ENCODE measurements at places on chromosomes 3 and 15.

- DNase-seq: no peak
These were observed 28.2 kb downstream of the CLEC3B start for GRCh38 chr3:45054196-45054857.

GRCh38 chr15:64991536-64992135 lies 1.9 kb upstream of the SPG21 start:
- no peak for DNase-seq

DNA sequence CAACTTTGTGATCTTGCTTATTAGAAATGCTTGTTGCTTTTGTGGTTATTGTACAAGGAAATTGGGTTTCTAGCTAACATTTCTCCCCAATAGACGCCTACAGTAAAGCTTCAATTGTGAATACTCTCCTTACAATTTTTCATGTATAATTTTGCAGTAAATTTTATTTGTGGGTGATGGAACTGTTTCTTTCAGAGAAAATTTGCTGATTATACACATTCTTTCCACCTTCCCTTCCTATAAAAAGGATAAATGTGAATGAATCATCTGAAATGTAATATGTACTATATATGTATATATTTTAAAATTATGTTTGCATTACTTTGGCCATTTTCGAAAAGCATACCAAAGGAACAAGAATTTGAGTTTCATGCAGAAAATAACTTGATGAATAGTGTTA lies 162.7 kb upstream of the CRBN start:
- DNase-seq: no peak

DNA sequence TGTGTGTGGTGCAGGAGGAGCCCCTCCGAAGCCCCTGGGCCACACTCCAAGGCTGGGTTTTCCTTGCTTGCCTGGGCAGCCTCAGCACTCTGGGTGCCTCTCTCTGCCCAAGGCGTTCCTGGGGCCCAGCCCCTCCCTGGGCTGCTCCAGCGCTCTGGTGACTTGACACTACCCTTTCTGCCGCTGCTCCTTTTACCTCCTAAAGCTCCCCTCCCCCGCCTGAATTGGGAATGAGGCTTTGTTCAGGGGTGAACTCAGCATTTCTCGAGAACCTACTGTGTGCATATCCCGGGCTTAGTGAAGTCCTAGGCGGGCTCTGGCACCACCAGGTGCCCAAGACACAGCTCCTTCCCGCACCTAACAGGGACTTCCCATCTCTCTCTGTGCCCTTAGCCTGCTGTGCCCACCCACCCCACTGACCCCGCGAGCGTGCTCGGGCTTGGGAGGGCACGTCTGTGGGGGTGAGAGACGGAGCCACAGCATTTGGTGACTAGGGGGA lies 1.2 kb upstream of the BAHD1 start:
- no peak for DNase-seq

- no peak for DNase-seq
These were observed 101.1 kb upstream of the BOC start for GRCh38 chr3:113110267-113110666.

- no peak for DNase-seq
These were observed 26.5 kb downstream of the WDR53 start for GRCh38 chr3:196541684-196542445.

DNA sequence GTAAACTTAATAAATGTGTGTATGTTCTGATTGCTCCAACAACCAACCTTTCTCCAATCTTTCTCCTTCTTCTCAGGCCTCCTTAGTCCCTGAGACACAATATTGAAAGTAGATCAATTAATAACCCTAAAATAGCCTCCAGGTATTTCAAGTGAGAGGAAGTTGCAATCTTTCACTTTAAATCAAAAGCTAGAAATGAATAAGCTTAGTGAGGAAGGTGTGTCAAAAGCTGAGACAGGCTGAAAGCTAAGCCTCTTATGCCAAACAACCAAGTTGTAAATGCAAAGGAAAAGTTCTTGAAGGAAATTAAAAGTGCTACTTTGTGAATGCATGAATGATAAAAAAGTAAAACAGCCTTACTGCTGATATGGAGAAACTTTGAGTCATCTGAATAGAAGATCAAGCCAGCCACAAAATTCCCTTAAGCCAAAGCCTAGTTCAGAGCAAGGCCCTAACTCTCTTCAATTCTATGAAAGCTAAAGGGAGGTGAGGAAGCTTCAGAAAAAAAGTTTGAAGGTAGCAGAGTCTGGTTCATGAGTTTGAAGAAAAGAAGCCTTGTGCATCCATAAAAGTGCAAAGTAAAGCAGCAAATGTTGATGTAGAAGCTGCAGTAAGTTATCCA lies 38.6 kb downstream of the CCDC80 start:
- DNase-seq: no peak

DNA sequence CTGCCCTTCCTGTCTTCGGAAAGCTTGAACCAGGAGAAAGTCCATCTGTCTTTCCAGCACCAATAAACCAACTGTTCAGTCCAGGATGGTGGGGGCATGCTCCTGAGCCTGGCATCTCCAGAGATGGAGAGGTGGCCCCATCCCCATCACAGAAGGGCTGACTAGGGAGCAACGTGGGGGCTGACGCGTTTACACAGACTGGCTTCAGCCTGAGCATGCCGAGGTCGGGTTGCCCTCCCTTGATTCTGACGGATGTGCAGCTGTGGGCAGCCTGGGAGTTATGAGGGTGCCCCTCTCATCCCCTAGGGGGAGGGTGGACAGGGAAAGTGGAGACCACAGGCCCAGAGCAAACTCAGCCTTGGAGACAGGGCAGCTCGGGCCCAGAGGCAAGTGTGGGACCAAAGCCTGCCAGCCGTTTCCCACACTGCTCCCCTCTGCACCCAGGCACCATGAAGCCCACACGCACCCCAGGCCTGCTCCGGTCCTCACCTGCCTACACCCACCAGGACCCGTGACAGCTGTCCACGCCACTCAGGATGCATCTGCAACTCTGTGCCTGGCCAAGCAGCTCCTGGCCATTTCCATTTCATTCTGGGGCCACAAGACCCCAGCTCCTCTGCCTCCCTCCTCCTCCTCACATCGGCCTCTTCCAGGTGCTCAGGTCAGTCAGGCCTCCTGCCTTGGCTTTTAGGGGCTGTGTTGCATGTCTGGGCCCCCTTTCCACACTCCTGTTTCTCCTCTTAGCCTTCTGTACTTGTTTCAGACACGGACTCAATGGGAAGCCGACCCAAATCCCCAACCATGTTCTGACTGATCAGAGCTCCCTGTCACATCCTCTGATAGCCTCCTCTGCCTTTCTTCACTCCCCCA lies 48.2 kb upstream of the SLC41A3 start:
- DNase-seq: no peak

DNA sequence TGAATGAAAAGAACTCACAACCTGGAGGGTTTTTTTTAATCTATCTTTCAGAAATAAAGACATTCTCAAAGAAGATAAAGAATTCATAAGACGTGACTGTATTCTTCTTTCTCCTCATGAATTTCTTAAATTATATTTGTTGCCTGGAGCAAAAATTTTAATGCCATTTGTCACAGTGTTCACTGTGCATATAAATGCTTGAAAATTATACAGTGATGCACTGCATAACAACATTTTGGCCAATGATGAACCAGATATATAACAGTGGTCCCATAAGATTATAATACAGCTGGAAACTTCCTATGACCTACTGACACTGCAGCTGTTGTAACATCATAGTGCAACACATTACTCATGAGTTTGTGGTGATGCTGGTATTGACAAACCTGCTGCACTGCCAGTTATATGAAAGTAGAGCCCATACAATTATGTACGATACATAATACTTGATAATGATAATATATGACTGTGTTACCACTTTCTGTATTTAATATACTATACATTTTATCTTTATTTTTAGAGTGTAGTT lies 67.3 kb downstream of the P2RY1 start:
- DNase-seq: no peak

DNA sequence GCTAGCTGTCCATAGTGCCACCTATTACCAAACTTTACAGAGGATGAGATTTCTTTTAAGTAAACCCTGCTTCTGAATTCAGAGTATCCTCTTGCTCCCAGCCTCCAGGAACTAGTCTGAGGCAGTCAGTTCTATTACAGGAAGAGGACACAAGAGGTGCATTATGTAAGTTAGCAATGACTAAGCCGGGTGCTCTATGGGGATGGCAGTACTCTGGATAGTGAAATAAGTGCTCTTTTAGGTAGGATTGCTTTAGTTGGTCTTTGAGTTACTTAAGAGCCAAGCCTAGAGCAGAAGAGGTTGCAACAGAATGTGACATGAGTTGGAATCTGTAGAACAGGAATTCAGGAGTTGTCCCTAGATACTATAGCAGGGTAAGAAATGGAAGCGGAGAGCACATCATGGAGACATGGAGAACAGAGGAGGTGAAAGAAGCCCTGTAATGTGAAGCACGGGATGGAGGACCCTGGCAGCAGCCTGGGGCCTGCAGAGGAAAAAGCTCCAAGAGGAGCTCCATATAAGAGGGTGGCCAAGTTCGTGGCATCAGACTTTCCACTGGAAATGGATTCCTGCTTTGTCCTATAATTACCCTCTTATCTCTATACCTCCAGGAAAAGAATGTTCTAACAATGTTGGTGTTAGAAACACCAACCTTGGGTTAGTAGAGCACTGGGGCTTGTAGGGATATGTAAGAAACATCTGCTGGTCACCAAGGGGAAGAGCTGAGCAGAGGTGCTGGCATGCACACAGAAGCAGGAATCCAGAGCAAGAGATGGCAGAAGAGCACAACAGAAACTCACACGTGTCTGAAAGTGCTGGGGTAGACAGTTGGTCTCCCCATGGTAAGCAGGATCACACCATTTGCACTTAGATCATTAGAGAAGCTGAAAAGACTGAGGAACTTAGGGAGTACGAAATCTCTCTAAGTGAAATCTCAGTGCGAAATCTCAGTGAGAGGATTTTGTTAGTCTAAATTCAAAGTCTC lies 851.1 kb downstream of the FHIT start:
- no peak for DNase-seq

GRCh38 chr3:64114651-64115050 lies 91.4 kb upstream of the PSMD6 start:
- DNase-seq: no peak

DNA sequence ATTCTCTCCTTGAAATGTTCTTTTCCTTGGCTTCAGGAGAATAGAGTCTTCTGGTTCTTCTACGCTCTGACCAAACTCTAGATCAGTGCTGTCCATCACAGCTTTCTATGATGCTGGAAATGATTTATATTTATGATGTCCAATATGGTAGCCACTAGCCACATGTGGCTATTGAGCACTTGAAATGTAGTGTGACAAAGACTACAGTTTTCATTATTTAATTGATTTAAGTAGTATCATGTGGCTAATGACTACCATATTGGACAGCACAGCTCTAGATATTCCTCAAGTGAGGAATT lies 2.9 kb downstream of the LNP1 start:
- no peak for DNase-seq

DNA sequence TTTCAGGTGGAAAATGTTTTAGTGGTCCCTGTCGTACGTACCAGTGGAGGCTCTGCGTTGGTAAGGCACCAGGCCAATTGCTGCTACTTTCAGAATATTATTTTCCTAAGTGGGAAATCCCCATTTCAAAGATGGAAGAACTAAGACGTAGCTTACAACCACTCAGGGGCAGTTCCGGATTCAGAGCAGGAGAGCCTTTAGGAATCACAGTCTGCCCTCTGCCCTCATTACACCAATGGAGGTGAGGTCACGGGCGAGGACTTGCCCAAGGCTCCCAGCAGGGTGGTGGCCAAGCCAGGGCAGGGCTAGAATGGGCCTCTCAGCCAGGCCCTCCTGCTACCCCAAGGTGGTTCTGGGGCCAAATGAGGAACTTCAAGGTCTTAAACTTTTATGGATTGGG lies 72.6 kb downstream of the RASGRF1 start:
- DNase-seq: no peak

Measured in CD4-positive, alpha-beta T cell (primary cell).